ENCODE measurements at places on chromosomes 6 and 20. TPM values are rescaled to one million over a fixed set of nuclear protein-coding genes. Genes with fewer than 3 reads are reported as not detected.

Gene ACAT2
- polyA plus RNA-seq = 53.1 TPM

- DNase-seq = no peak
Measured at GRCh38 chr6:40845553-40845952, 193.5 kb downstream of the UNC5CL start.

GRCh38 chr6:149683256-149683859, 34.5 kb downstream of the LATS1 start:
- DNase-seq = no peak

DNA sequence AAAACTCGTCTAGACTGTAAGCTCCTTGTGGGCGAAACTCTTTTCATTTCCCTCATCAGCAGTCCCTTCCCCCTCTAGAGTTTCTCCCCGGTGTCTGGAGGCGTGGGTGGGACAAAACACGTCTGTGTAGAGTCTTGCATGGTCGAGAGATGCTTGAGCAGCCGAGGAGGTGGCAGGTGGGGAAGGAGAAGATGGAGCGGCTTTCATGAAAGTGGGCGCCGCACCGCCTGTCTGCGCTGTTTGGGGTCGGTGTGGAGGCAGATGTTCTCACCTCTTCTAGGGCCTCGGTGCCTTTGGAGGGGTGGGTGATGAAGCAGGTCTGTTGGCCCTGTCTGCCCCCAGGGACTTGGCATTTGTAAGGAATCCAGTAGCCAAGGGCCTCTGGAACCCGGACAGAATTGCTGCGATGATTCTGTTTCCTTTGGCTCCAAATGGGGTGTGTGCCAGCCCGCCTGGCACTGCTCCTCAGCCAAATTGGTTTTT, 1.2 kb downstream of the BRPF3 start:
- no peak for DNase-seq

GRCh38 chr6:96878143-96878542, 19.5 kb downstream of the NDUFAF4 start:
- DNase-seq = no peak

DNA sequence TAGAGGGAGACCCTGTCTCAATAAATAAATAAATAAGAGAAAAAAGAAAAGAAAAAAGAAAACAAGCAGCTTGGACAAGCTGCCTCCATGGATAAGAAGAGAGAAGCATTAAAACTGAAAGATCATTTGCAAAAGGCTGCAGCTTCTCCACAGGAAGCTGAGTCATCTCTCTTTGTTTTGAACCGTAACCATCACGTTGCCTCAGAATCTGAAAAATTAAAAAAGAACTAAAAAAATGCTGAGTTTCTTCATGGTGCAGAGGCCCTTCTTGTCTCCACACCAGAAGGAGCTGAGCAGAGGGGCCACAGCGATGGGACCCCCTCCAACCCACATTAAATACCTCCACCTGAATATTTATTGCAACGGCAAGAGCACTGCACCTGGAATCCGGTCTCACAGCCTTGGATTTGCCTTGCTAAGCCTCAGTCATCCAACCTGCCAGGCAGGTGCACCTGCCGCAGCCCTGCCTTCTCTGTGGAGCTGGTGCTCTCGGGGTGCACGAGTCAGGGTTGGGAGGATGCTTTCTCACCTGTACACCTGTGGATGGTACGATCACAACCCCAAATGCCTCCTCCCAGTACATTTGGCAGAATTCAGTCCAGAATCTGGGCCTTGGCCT, 28.1 kb downstream of the TOX2 start:
- no peak for DNase-seq

Gene MCHR2
- not detected for polyA plus RNA-seq

DNA sequence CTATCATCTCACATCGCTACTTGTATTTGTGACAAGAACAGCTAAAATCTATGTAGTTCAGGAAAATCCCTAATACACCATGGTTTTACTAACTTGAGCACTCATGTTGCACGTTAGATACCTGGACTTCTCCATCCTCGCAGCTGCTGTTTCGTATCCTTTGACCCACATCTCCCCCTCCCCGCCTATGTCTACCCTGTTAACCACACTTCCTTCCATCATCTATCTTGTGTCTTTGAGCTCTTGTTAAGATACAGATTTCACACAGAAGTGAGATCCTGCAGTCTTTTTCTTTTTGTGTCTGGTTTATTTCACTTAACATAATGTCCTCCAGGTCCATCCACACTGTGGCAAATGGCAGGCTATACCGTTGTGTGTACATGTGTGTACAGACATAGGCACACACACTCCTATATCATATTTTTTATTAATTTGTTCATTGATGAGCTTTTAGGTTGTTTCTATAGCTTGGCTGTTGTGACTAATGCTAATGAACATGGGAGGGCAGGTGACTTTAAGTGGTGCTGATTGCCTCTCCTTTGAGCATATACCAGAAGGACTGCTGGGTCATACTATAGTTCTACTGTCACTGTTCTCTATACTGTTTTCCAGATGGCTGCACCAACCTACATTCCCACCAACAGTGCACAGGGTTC, 117.8 kb downstream of the WDR27 start:
- no peak for DNase-seq

Gene IMPG1
- 1.7 TPM for polyA plus RNA-seq

DNA sequence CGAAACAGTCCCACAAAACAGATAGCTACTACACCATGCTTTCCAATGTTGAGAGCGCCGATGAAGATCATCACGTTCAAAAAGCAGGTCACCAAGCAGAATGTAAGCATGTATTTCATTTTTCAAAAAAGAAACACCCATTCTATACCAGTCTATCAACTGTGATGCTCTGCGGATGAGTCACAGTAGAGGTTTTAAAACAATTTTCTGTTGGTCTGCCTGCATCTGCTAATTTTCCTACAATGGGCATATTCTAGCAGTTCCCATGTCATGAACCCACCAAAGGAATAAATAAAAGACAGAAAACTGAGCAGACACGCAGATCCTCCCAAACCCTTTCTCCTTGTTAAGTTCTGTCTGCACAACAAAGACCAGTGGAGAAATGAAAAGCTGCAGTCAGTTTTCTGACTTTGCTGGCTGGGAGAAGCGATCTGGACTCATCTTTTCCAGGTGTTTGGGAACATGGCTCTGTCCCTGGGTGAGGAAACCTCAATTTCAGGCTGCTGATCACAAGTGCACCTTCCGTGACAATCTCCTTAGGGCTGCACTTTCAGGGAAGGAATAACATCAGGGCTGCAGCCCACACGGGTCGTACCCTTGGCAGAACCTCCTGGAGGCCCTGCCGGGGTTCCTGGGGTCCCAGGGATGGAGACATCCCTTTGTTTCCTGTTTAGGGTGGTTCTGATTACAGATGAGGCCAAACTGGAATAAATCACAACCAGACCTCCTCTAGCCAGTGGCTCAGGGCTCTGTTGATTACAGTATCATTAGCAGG, 200.1 kb downstream of the BMP7 start:
- DNase-seq = no peak

Gene NKX2-2
- polyA plus RNA-seq = not detected

- DNase-seq = peak; percentile 64
Measured at GRCh38 chr20:35992713-35993335, 24.4 kb downstream of the CNBD2 start.

- DNase-seq = peak; percentile 1
Measured at GRCh38 chr6:84453499-84453898, 226.1 kb upstream of the CEP162 start.

Gene LY6G6C
- polyA plus RNA-seq = 0.28 TPM

GRCh38 chr6:61751986-61752385, 534.0 kb downstream of the KHDRBS2 start:
- no peak for DNase-seq

DNA sequence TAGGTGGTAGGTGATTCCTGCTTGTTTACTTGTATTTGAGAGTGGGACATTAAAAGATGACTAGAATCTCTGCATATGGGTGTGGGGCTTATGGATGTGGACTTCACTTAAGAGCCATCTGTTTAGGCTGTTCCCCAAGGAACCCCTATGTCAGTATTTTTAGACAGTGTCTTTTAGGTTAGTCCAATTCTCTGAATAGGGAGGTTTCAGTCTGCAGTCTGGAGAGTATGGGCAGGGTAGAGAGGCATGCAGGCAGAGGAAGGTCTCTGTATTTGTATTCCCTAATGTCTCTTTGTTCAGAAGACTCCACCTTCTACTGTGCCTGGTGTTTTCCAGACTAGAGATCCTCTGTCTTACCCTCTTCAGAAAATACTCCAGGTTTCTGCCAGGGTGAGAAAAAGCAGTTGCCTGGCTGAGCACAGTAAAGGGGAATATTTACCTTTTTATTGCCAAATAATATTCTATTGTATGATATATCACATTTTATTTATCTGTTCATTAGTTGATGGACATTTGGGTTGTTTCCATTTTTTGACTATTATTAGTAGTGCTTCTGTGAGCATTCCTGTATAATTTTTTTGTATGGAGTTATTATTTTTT, 19.1 kb downstream of the SLX4IP start:
- DNase-seq = no peak

DNA sequence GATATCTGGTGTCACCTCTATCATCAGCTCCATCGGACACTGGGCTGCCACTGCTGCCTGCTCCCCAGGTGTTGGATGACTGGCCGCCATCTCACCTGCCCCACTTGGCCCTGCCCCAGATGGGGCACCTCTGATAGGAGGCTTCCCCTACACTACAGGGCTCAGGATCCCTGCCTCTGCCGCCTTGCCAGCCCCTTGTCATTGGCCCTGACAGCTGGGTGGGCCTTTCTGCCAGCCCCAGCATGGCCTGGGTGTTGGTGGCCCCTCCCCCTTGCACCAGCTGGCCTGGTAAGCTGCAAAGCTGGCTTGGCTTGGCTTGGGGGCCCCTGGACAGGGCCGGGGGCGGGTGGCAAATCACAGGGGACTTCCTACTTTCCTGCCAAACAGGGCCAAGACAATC, 10.6 kb downstream of the PACSIN1 start:
- DNase-seq = no peak

DNA sequence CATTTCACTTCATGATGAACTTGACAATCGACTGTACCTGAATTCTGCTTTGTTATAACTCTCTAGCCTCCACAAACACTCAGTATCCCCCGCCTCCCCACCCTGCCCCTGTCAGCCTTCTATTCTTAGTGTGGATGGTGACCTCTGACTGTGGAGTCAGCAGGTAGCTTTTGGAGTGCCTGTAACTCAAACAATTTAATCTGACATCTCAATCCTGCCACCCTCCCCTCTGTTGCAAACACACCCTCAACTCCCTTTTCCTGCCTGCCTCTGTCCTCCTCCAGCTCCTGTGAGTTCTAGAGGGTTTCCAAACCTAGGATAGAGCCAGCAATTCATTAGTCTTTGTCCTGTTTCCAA, 20.3 kb downstream of the DAAM2 start:
- DNase-seq = no peak

Gene TSPO2
- polyA plus RNA-seq = 0.60 TPM

Gene SLC26A8
- polyA plus RNA-seq = 0.77 TPM

DNA sequence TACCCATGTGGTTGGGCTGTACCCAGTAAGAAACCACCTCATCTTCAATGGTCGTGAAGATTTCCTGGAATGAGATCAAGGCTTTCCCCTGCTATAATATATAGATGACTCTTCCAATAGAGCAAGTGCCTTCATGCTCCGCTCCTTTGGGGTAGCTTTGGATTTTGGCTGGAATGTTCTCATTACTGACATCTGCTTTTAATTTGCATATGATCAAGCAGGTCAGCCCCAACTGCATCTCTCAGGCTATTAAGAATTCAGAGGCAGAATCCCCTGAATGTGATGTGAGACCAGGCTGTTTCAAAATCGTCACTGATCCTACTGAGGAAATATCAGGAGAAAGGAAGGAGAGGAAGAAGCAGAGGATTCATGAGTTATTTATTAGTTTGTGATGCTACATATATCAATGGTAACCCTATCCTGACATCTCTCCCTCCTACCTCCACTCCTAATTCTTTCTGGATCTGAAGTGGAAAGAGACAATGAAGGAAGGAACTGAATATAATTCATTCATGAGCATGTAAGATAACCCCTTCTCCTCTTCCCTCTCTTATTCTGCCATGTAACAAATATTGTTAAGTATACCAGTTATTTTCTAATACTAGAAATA, 47.6 kb upstream of the FUCA2 start:
- peak; percentile 59 for DNase-seq

DNA sequence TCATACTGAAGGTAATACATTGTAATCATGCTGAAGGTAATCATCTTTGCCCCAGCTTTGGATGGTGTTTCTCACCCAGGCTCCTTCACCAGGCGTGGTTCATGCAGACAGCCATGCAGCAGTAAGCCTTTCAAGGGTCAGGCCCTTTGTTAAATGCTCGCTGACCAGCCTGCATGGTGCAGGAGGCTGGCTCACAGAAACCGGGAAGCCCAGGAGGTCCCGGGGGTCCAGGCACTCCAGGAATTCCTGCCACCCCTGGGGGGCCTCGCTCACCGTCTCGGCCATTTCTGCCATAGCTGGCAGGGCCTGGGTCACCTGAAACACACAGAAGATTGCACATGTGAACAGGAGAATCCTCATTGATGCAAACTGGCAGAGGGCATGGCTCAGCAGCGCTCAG, 86.1 kb downstream of the COL9A1 start:
- DNase-seq = no peak

Gene KCNK16
- polyA plus RNA-seq = not detected

DNA sequence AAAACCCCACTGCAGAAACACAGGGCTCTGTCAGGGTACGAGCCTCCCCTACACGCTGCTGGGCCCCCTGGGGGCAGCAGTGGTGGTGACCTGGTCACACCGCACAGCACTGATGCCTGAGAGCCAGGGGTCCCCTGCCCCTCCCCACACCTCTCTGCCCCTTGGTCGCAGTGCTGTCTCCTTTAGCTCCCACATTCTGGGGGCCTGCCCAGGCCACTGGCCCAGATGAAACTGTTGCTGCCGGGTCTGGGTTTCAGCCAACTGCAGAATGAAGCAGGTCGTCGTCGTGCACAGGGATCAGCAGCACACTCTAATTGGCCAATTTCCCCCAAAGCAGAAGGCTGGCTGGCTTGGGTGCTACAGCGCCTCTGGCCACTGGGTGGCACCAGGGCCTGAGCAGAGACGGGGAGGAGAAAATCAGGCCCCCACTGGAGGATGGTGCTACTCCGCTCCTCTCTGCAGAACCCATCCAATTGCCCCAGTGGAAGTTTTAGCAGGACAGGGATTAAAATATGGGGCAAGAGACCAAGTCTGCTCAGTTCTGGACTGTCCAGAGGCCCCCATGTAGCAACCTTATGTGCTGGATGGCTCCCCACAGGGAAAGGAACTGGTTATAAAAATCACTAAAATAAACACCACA, 26.1 kb downstream of the DIDO1 start:
- no peak for DNase-seq

GRCh38 chr20:58712151-58712791, 19.7 kb downstream of the NPEPL1 start:
- DNase-seq = no peak

DNA sequence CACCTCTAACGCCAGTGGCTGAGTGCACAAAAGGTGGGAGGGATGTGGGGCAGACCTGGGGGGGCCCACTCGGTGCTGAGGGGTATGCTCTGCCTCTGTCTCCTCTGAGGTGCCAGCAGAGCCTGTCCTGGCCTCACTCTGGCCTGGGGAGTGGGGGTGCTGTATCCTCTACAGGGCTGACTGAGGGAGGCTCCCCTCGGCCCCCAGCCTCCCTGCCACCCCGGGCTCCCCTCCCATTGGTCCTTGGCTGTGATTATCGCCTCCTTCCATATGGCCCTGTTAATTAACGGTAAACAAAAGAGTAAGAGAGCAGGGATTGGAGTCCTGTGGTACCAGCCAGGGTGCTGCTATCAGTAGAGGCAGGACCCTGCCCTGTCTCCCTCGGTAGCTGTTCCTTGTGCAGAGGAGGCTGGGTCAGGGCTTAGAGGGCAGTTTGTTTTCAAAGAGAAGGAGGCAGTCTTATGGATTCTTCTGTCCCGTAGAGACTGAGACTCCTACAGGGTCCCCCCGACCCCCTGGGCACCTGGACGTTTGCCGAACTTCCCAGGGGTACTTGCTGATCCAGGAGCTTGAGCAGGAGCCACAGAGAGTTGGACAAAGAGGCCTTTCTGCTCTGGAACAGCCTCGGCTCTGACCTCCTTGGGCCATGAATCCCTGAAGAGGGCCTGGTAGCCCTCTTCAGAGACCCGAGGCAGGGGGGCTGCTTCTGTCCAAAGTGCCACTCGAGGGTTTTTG, 1.8 kb downstream of the MYT1 start:
- DNase-seq = no peak

Measured in renal pelvis (tissue), 12 donors.